ENCODE measurements at places on chromosomes 1 and 21.

DNA sequence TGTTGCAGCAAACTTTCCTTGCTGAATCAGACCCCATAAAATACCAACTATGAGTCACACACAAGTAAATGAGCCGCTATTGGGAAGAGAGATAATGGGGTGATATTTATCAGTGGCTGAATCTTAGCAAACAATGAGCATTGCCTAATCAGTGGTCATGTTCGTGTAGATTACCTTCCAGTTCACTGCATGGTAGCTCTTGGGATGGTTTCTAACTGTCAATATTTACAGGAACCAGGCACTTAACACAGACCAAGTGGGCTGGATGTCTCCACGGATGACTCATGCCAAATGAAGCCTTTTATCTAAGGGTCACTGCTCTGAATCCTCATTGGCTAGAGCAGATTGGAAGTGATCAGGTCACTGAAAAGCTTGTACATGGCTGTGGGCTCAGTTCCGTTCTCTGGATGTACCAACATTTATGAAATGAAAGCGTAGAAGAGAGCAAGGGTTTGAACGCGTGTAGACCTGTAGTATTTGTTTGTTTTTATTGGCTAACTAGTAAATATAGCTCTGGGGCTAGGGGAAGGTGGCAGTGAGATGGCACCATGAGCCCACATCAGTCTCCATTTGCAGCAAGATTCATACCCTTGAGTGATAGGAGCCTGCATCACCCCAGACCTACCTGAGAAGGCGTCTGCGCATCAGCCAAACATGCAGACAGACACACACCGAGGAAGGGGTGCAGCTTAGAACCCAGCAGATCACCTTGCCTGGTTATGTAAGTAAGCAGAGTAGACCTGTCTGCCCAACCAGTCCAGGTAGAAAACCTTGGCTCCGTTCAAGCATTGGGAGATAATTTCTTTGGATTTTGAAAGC is 153.3 kb downstream of the TOMM20 start:
- no peak for DNase-seq

DNA sequence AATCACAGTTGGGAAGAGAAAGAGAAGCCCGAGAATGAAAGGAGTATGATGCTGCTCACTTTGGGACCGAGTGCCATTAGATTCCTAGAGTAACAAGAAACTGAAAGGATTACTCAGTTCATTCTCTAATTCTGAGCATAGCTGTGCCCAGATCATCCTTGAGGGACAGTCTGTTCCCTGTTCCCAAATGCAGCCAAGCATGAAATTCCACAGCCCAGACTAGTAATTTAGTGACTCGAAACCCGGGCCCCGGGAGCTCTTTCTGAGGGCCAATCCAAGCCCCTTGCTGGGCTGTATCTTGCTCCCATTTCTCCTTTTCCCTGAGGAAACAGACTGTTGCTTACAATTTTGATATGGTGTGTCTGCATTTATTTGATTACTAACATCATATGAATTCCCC is 30.0 kb upstream of the ETS2 start:
- no peak for DNase-seq

- DNase-seq = no peak
Observed at GRCh38 chr1:177723533-177723932, 246.3 kb downstream of the SEC16B start.

DNA sequence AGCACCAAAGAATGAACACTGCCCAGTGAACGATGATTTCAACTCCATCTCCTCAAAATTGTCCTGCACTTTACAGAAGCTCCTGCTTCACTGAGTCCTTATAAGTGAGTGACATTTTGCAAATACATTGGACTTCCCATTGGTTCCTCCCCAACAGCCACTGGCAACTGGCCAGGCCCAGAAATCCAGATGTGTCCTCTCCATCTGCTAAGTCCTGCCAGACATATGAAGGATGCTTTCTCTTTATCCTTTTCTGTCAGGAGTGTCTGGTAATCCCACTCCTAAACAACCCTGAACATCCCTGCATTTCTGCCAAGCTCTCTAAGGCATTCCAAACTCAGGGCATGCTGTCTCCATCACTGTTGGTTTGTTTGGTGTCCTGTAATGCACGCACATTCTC is 271.8 kb downstream of the RRAGC start:
- DNase-seq = no peak

GRCh38 chr1:211353562-211354212 is 27.1 kb downstream of the TRAF5 start:
- no peak for DNase-seq

DNA sequence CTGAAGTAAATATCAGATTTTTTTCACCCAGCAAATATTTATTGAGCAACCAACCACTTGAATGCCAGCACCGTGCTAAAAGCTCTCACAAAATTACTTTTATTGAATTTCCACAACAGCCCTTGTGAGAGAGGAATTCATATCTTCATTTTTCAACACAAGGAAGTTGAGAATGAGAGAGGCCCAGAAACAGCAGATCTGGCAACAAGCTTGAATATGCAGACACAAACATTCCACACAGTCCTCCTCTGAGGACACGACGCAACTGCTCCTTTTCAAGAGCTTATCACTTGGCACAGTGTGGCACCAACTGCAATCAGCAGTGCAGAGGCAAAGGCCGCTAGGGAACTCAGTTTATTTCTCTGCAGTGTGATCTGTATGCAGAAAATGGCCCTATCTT is 32.2 kb upstream of the IFNAR2 start:
- DNase-seq = no peak

GRCh38 chr1:218728898-218729565 is 383.9 kb downstream of the TGFB2 start:
- DNase-seq = no peak
